ENCODE measurements at places on chromosomes 16 and 17. TPM values are rescaled to one million over a fixed set of nuclear protein-coding genes. Genes with fewer than 3 reads are reported as not detected.

- DNase-seq = peak; percentile 90
These were observed 42.7 kb downstream of the TIMM22 start for GRCh38 chr17:1039511-1040215.

DNA sequence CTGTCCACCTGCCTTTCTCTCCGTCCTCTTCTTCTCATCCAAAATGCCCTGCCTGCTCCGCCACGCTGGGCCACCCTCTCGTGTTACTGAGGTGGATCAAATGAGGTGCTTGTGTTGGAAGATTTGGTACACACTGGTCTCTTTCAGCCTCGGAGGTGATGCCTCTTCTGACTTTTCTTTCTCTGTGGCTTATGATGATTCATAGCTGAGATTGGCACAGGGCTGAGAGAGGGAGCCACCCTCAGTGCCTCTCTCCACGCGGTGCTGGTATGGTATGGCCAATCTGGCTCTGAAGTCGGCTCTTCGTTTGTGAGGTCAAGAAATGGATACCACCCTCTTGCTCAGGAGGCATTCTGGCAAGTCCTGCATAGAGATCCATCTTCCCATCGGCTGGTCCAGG is 82.4 kb downstream of the PLCG2 start:
- no peak for DNase-seq

DNA sequence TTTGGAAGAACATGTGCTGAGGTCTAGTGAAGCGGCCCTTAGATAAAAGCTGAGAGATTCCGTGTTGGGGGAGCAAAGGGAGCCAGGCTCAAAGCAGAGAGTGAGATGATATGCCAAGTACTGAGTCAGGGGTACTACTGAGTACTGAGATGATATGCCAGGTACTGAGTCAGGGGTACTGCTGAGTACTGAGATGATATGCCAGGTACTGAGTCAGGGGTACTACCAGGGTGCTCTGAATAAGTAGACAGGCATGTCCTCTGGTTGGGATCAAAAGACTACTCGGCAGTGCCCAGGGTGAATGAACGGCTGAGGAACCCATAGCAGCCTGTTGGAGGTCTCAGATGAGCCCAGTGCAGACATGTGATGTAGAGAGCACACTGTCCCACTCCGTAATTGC is 239.0 kb downstream of the SOX9 start:
- DNase-seq = no peak

DNA sequence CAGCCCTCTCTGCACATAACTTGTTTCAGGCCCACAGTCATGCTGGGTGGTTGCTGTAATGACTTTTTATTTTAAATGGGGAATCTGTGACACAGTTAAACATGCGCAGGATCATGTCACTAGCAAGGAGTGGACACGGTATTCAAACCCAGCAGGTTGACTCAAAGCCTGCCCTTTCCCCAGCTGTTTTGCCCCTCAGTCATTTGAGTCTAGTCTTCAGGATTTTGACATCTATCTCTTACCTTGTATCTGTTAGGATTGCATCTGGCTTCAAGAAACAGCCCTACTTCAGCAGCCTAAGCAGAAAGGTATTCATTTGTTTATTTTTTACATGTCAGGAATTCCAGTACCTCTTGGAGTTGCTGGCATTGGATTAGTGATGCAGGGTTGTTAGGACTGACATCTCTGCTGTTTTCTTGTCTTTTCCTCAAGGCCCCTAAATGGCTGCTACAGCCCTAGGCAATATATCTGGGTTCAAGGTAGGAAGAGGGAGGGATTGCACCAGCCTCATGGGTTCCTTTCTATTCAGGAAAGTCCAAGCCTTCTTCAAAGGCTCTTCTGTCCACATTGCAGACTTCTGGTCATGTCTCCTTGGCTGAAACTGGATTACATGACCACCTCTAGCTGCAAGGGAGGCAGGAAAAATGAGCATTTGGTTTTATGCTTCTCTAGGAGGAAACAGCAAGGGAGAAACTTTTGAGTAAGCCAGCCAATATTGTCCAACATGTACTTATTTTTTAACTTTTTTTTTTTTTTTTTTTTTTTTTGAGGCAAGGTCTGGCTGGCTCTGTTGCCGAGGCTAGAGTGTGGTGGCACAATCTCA is 22.8 kb downstream of the ABCC1 start:
- DNase-seq = no peak

DNA sequence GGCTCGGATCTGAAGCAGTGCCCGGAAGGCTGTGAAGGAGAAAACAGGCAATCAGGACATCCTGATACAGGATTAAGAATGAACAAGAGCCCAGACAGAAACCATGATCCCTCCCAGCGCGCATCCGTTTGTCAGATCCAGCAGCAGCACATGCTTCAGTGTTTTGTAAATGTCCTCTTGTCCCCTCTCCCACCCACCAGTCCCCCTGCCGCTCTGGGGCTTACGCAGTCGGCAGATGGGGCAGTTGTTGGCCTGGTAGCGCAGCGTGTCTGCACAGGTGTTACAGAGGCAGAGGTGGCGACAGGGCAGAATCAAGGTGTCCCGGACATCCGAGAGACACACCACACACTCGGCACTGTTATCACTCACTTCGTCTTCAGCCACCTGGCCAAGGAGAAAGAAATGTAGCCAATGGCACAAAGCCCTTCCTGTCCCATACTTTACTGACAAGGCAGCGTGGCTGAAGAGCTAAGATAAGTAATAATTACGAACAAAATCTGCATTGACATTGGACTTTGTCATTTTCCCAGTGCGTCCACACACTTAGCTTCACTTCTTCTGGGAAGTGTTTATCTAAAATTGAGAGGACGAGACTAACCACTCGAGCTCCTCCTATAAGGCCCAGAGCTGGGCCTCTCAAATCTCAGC is 20.7 kb upstream of the FOXJ1 start:
- DNase-seq = no peak

- DNase-seq = no peak
These were observed 16.6 kb downstream of the ZFHX3 start for GRCh38 chr16:73031155-73031866.

- DNase-seq = no peak
These were observed 226.6 kb upstream of the RPL38 start for GRCh38 chr17:73976676-73977521.

DNA sequence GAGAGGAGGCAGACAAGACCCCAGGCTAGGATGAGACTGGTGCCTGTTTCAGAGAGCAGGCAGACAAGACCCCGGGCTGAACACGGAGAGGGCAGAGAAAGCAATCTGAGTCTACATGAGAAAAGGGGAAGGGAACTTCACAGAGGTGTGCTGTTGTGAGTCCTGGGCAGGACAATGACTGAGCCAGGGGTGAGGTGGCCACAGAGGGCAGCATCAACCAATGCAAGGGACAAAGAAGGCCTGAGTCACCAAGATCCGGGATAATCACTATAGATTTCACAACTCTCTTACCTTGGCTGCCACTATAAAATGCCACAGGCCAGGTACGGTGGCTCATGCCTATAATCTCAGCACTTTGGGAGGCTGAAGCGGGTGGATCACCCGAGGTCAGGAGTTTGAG is 89.0 kb downstream of the SLC39A11 start:
- no peak for DNase-seq

- DNase-seq = no peak
These were observed 49.6 kb upstream of the AMZ2 start for GRCh38 chr17:68197997-68198930.

DNA sequence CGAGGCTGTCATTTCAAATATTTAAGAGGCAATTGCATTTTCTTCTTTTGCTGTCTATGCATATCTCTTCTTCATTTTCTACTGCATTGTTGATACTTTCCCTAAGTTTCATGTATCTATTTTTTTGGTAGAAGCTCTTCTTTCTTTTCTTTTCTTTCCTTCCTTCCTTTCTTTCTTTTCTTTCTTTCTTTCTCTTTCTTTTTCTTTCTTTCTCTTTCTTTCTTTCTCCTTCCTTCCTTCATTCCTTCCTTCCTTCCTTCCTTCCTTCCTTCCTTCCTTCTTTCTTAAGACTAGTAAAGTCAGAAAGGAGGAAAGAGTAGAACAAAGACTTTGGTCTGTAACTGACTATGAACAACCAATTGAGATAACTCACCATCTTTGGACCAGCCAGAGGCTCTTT is 33.9 kb downstream of the MRC2 start:
- no peak for DNase-seq

DNA sequence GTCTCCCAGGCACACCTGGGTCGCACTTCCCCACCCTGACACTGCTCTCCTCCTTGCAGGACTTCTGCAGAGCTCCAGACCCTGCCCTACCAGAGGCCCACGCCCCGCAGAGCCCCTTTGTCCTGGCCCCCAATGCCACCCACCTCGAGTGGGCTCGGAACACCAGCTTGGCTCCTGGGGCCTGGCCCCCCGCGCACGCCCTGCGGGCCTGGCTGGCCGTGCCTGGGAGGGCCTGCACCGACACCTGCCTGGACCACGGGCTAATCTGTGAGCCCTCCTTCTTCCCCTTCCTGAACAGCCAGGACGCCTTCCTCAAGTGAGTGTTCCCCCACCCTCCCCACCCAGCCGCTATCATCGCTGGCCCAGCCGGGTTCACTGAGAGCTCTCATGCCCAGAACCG is 79.6 kb downstream of the MGAT5B start:
- DNase-seq = no peak

GRCh38 chr17:71460943-71461342 is 659.9 kb upstream of the SOX9 start:
- no peak for DNase-seq

- no peak for DNase-seq
These were observed 20.4 kb upstream of the CDYL2 start for GRCh38 chr16:80824623-80825364.

DNA sequence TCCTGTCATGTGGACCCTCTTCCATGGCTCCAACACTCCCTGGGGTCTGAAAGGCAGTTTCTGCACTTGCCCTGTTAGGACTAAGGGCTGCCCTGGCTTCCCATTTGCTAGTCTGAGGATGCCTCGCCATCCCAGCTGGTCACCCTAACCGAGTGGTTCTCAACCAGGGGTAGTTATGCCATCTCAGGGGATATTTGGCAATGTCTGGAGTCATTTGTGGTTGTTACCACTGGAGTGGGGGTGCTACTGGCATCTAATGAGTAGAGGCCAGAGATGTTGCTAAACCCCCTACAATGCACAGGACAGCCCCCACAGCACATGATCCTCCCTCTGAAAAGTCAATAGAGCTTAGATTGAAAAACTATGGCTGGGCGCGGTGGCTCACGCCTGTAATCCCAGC is 26.9 kb upstream of the CDH1 start:
- no peak for DNase-seq

DNA sequence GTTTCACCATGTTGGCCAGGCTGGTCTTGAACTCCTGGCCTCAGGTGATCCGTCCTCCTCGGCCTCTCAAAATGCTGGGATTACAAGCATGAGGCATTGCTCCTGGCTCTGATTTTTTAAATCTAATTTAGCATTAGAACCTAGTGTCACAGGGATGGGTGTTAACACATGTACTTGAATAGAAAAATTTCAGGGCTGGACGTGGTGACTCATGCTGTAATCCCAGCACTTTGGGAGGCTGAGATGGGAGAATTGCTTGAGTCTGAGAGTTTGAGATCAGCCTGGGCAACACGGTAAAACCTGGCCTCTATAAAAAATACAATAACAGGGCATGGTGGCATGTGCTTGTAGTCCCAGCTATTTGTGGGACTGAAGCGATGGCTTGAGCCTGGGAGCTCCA is 6.0 kb upstream of the RNF135 start:
- DNase-seq = no peak

GRCh38 chr16:89118361-89119165 is 24.9 kb downstream of the ACSF3 start:
- peak; percentile 27 for DNase-seq

DNA sequence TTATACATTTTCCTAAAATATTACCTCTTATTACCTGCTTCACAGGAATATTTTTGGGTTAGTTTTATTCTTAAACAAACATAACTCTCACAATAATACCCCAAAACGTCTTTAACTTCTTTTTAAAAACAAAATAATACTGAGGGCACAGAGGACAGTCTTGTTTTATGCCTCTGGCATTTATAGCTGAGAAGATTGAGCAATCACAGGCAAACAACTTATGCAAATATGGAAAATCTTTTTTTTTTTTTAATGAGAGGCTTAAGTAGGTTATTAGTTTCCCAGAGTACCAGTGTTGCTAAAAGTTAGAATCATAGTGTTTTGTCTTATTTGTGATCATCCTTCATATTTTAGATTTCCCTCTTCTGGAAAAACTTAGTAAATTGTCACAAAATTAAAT is 195.0 kb downstream of the FTO start:
- no peak for DNase-seq

DNA sequence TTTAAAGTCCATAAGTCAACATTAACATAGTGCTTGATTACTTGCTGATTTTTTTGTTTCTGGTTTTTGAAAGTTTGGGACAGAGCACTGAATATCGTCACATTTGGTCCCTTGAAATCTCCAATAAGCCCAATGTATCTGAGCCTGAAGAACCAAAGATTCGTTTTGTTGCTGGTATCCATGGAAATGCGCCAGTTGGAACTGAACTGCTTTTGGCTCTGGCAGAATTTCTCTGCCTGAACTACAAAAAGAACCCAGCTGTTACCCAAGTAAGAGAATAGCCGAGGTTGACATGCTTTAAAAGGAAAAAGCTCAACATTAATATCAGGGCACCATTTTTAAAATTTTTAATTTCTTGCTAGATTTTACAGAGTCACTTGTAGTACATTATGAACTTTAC is 27.7 kb upstream of the GOSR1 start:
- DNase-seq = no peak

DNA sequence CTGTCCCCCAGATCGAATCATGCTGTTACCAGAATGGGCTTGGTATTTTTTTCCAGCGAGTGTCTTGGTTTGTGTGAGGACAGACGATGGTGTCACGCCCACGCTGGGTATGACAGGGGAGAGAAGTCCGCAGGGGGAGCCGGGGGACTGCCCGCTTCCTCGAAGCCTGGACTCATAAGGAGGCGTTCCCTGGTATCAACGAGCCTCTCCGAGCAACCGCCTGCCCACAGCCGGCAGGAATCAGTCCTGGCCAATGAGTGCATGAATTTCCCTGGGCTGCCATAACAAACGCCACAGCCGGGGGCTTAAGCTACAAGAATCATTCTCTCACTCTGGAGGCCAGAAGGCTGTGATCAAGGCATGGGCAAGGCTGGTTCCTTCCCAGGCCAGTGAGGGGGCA is 26.1 kb upstream of the JPH3 start:
- no peak for DNase-seq

- DNase-seq = no peak
These were observed 30.4 kb upstream of the PAFAH1B1 start for GRCh38 chr17:2563061-2563460.

GRCh38 chr16:81275795-81276194 is 37.3 kb downstream of the BCO1 start:
- no peak for DNase-seq

GRCh38 chr16:78128913-78129312 is 29.5 kb downstream of the WWOX start:
- no peak for DNase-seq

GRCh38 chr16:66605979-66606751 is 1.7 kb downstream of the CMTM3 start:
- no peak for DNase-seq

KRT39 gene
- total RNA-seq = not detected

MFSD6L gene
- 0.11 TPM for total RNA-seq

DUSP3 gene
- 224 TPM for total RNA-seq

P2RX5 gene
- 13.0 TPM for total RNA-seq

CKLF gene
- 10.4 TPM for total RNA-seq

LGALS9B gene
- not detected for total RNA-seq

B3GNT9 gene
- total RNA-seq = 8.1 TPM

PRSS22 gene
- not detected for total RNA-seq

MYH3 gene
- 0.22 TPM for total RNA-seq

TLCD3B gene
- total RNA-seq = not detected

DLG4 gene
- 20.4 TPM for total RNA-seq

SOCS7 gene
- 10.1 TPM for total RNA-seq

BCL6B gene
- total RNA-seq = 12.6 TPM

PYY gene
- not detected for total RNA-seq
